Nephron progenitor cell (in vitro differentiated cells): ENCODE measurements at places on chromosomes 11 and 22.

GRCh38 chr11:120135838-120136237, 2.1 kb downstream of the TRIM29 start:
- DNase-seq: no peak

DNA sequence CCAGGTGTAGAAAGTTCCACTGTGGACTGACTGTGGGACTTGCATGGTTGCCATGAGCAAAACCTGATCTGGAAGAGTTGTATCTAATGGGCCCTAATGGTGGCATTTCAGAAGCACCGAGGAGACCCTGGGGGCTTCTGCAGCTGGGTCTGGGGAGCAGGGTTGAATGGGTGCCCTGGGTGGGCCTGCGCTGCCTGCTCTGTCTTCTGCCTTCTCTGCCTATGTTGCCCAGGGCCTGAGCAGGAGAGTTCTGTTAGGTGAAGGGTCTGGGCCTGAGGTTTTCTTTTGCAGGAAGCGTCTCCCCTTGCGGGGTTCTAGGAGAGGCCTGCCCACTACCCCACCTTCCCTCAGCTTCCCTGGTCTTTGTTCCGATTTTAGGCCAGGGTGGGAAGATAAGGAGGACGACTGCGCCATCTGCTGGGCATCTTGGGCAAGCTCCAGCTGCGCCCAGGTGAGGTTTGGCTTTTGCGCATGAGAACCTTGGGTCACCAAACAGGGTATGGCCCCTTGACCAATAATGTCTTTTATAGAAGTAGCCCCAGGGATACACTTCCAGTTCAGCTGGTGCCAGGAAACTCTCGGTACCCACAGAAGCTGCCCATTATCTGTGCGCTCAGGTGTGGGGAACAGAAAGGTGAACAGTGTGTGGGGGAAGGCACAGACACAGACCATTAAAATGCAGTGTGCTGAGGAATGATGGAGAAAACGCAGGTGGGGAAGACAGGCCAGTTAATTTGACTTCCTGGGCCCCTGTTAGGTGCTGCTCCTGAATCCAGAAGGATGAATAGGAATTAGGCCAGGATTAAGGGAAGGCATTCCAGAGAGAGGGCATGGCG, 23.2 kb downstream of the COMMD9 start:
- peak; percentile 77 for DNase-seq

GRCh38 chr11:46417711-46418110, 26.1 kb upstream of the CHRM4 start:
- DNase-seq: no peak

DNA sequence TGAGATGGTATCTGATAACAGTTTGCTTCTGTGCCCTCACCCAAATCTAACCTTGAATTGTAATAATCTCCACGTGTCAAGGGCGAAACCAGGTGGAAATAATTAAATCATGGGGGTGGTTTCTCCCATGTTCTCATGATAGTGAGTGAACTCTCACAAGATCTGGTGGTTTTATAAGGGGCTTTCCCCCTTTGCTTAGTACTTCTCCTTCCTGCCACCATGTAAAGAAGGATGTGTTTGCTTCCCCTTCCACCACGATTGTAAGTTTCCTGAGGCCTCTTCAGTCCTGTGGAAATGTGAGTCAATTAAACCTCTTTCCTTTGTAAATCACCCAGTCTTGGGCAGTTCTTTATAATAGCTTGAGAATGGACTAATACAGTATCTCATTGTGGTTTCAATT, 8.5 kb upstream of the OVCH2 start:
- no peak for DNase-seq

DNA sequence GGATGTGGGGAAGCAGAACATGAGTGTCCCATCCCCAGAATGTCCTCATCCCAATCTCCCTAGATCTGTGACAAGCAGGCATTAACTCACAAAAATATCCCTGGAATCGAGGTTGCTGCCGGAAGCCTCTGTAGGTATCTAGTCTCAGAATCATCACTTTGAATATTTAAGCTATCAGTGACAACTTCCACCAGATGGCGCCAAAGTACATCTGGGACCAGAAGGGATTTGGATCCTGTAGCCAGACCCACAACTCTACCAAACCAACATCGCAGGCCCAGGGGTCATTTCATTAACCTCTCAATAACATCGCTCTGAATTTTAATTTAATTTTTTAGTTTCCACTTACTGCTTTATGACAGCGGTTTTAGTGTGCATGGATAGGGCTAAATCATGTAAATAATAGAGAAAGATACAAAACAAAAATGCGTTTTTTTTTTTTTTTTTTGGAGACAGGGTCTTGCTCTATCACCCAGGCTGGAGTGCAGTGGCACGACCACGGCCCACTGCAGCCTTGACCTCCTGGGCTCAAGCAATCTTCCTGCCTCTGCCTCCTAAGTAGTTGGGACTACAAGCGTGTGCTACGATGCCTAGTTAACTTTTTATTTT, 1.1 kb upstream of the EXT2 start:
- peak; percentile 88 for DNase-seq

DNA sequence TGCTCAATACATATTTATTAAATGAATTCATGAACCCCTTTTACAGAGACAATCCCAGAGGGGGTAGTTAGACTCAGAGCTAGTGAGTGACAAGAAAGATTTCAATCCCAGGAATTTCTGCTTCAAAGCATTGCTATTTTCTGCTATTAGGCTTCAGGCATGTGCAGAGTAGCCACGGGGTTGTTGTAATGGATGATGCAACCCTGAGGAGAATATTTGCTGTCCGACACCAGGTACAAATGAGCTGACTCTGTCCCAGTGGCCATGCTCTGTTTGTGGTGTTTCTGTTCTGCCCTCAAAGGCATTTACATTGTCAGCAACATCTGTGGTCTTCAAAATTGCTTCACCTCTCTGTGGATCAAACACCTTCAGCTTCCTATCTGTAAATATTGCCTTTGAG, 102.6 kb downstream of the CSNK2A3 start:
- DNase-seq: no peak

- no peak for DNase-seq
Observed at GRCh38 chr11:132610791-132611190, 921.5 kb downstream of the OPCML start.

GRCh38 chr11:46671958-46672315, 28.5 kb downstream of the ARHGAP1 start:
- DNase-seq: no peak

- DNase-seq: no peak
Observed at GRCh38 chr11:112267188-112267591, 6.5 kb upstream of the PLET1 start.

DNA sequence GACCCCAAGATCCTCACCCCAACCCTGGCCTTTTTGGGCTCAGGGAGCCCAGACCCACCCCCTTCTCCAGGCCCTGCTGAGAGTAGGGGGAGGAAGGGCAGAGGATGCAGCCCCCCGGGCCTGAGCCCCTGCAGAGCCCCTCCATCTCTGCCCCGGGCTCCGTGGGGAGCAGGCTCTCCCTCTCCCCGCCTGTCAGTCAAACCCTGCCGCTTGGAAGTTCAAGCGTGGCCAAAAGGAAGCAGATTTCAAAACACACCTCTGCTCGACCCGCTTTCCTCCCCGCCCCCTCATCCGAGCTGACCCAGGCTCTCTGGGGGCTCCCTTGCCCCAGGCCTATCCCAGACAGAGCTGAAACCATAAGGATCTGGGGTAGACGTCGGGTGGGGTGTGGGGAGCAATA, 39.0 kb upstream of the CD82 start:
- DNase-seq: peak; percentile 36

DNA sequence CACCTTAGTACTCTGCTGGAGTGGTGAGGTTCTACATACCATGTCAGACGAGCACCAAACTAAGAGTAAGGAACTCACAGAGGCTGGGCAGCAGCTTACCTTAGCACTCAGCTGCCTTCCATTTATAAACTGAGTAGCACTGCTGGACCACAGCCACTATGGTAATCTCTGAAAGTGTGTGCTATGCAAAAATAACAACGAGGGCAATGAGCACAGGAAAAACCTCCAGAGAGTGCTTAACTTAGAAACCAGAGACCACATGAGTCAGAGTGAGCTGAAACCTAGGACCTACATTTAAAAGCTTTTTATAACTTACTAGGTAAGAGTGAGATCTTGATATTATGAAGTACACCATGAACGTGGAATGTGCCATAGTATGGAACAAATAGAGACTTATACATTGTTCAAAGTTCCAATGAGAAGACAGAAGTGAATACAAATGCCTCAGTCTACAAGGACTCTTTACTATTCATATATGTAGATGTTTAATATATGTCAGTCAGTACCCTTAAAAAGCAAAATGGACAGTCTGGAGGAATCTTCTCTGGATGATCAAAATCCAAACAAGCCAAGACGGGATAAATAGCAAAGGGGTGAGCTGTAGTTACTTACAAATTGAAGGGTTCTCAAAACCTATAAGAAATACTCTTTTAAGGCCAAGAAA, 17.2 kb upstream of the CD59 start:
- no peak for DNase-seq

GRCh38 chr11:131033151-131033651, 116.9 kb upstream of the SNX19 start:
- no peak for DNase-seq

DNA sequence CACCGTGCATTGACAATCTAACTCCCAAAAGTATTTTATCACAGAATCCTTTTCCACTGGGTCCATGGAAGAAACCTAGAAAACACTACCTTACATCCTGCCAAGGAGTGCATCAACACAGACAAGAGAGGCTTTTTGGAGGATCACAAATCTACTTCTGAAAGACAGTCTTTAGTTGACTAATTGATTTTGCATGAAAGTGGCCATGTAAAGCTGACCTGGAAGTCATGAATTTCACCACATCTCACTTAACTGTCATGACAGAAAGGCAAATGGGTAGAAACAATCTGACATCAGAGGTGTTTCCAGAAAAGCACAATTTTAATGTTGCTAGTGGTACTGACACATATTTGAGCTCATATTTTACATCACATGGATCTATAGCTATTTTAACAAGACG, 101.6 kb downstream of the FAM76B start:
- no peak for DNase-seq
